ENCODE measurements at places on chromosomes 3 and 15. TPM values are rescaled to one million over a fixed set of nuclear protein-coding genes. Genes with fewer than 3 reads are reported as not detected.

DNA sequence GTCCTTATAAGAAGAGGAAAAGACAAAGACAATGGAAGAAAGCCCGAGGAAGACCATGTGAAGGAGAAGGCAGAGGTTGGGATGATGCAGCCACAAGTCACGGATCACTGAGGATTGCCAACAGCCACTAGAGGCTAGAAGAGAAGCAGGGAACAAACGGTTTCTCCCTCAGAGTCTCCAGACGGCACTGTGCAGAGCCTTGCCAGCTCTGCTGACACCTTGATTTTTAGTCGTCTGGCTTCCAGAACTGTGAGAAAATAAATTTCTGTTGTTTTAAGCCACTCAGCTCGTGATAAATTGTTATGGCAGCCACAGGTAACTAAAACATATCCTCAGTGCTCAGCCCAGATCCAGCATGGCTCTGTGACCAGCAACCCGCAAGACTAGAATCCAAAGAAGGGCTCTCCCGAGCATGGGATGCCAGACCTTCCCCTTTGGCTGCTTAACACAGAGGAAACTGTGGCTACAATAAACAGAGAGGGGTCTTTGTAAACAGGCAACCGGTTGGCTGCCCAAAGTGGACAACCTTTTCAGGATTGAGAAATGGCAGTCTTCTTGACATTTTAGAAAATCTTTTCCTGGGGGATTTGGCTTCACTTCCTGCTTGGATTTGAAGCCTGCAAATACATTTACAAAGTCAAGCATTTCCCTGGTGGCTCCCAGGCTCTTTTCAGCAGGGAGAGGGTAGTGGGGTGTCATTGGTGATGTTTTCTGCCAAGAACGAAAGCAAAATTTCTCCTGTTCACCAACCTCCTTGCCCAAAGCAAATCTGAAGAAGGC, 88.7 kb upstream of the ADPGK start:
- H3K36me3 ChIP-seq, result no peaks in the 10 kb centered on the region
- H3K27me3 ChIP-seq, result peaks cover 15% of the 10 kb centered on the region
- no peak for DNase-seq
- no peaks in the 10 kb centered on the region for H3K4me1 ChIP-seq
- H3K27ac ChIP-seq, result no peak overlapping the region

- no peaks in the 10 kb centered on the region for H3K27me3 ChIP-seq
- peaks cover 20% of the 10 kb centered on the region for H3K4me1 ChIP-seq
- no peak for DNase-seq
- peaks cover 3% of the 10 kb centered on the region for H3K36me3 ChIP-seq
- peak overlapping the region; percentile 33 for H3K4me3 ChIP-seq
- no peak overlapping the region for H3K27ac ChIP-seq
Observed at GRCh38 chr3:107633327-107634098, 110.8 kb downstream of the BBX start.

GRCh38 chr3:79427081-79427480, 340.7 kb downstream of the ROBO1 start:
- no peaks in the 10 kb centered on the region for H3K27me3 ChIP-seq
- H3K4me1 ChIP-seq, result no peaks in the 10 kb centered on the region
- DNase-seq, result no peak
- no peak overlapping the region for H3K4me3 ChIP-seq
- no peaks in the 10 kb centered on the region for H3K36me3 ChIP-seq
- no peak overlapping the region for H3K27ac ChIP-seq

DNA sequence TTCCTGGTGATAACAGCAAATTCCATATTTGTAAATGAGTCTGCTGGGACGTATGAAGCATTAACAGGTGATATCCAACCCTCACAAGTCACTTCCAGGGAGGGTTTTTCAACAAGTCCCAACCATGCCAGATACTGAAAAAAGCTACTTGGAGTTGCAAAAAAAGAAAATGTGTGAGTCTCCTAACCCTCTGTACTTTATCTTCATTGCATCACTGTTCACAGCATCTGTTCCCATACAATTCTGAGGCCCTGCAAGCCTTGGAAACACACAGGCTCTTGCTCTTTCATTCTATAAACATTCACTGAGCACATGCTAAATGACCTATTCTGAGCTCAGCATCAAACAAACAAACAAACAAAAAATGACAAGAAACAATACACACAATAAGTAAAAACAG, 120.8 kb downstream of the RFTN1 start:
- peaks cover 17% of the 10 kb centered on the region for H3K4me1 ChIP-seq
- H3K27ac ChIP-seq, result peak overlapping the region; percentile 31
- no peak overlapping the region for H3K4me3 ChIP-seq

- H3K36me3 ChIP-seq, result no peaks in the 10 kb centered on the region
- no peak overlapping the region for H3K27ac ChIP-seq
- DNase-seq, result no peak
- H3K4me3 ChIP-seq, result no peak overlapping the region
Observed at GRCh38 chr3:42732829-42733459, 30.3 kb upstream of the HHATL start.

DNA sequence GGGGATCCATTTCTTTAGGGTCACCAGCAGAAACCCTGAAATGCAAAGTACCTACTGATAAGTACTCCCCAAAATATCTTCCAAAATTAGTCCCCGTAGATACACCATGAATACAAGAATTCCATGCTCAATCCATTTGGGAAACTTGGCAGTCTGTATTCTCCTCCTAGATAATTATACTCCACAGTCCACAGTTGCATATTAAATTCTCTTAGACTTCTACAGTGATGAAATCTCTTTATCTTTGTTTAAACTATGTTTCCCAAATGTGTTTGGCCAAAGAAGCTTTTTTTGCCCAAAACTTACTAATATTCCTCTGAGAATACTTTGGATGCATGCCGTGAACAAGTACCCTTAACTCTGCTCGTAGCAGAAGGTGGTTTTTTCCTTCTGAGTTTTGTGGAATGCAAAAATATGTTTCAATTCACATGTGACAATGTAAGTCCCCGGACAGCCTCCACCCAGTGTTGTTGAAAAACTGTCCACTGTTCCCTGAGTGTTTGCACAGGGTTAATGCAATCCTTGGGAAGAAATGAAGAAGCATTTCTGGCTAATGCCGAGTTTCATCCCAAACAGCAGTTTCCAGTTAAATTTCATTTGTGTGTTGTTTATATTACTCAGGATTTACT, 126.7 kb downstream of the ARNT2 start:
- peaks cover 4% of the 10 kb centered on the region for H3K27me3 ChIP-seq
- no peak overlapping the region for H3K27ac ChIP-seq
- no peak for DNase-seq
- H3K36me3 ChIP-seq, result no peaks in the 10 kb centered on the region
- no peak overlapping the region for H3K4me3 ChIP-seq
- no peaks in the 10 kb centered on the region for H3K4me1 ChIP-seq

GRCh38 chr3:7397097-7397496, 536.2 kb downstream of the GRM7 start:
- H3K4me3 ChIP-seq, result no peak overlapping the region
- no peaks in the 10 kb centered on the region for H3K4me1 ChIP-seq
- DNase-seq, result no peak
- no peaks in the 10 kb centered on the region for H3K36me3 ChIP-seq
- no peaks in the 10 kb centered on the region for H3K27me3 ChIP-seq

DNA sequence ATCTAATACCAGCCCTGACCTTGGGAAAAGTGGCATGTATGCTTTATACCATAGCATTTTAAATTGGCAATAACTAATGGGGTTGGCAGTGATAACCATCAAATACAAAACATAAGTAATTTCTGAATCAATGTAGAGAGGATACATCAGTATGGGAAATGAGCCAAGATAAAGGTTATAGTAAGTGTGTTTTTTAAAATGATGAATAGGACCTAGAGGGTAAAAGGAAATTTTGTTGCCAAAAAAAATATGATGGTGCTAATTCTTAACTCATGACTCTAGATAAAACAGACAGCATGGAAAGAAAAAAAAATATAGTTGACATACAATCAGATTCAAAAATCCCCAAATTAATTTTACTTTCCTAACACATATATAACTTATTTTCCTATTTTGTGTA, 75.4 kb upstream of the ROBO1 start:
- no peaks in the 10 kb centered on the region for H3K27me3 ChIP-seq
- no peaks in the 10 kb centered on the region for H3K36me3 ChIP-seq
- H3K4me3 ChIP-seq, result no peak overlapping the region
- no peak for DNase-seq

GRCh38 chr3:139534992-139535879, 4.3 kb downstream of the RBP1 start:
- H3K27ac ChIP-seq, result no peak overlapping the region
- H3K27me3 ChIP-seq, result peaks cover 24% of the 10 kb centered on the region
- H3K4me3 ChIP-seq, result no peak overlapping the region
- DNase-seq, result no peak
- H3K36me3 ChIP-seq, result no peaks in the 10 kb centered on the region
- H3K4me1 ChIP-seq, result peaks cover 17% of the 10 kb centered on the region

DNA sequence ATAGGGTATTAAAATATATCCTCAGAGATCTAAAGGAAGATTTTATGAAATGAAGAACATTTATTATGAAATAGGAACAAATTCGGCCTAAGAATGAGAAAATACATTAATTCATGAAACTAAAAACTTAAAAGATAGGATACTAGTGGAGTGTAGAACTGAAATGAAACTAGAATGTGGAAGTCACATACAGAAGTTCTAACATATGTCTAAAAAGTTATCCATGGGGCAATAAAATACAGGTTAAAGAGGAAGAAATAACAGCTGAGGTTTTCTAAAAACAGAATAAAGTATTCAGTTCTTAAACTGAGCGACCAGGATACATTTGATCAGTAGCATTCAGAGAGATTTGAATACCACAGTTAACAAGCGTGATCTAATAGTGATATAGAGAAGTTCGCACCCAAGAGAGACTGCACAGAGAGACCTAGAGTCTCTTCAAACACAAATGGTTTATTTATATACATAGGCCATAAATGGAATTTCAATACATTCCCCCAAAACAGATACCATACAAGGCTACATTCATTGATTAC, 85.9 kb downstream of the FEZF2 start:
- no peak overlapping the region for H3K4me3 ChIP-seq
- H3K27ac ChIP-seq, result no peak overlapping the region
- no peaks in the 10 kb centered on the region for H3K27me3 ChIP-seq
- H3K36me3 ChIP-seq, result no peaks in the 10 kb centered on the region

DNA sequence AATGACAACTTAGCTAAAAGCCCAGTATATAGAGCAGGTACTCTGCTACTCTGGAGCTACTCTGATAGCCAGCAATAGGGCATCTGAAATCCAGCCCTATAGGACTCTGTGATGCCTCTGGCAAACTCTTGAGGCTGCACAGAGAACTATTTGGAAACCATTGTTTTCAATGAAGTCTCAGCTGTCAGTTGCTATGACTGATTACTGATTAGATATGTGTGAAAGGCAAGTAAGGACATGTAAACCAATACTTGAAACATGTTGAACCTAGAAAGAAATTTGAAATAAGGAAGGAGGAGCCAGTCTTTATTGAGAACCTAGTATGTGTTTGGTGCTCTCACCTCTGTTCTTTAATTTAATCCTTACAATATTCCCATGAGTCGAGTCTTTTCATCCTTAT, 40.2 kb upstream of the CRTC3 start:
- peaks cover 57% of the 10 kb centered on the region for H3K36me3 ChIP-seq
- no peaks in the 10 kb centered on the region for H3K27me3 ChIP-seq
- H3K4me3 ChIP-seq, result no peak overlapping the region
- peaks cover 15% of the 10 kb centered on the region for H3K4me1 ChIP-seq

GRCh38 chr15:90685591-90686434, 31.3 kb upstream of the BLM start:
- no peak for DNase-seq
- peaks cover 16% of the 10 kb centered on the region for H3K36me3 ChIP-seq
- peak overlapping the region; percentile 69 for H3K4me3 ChIP-seq
- H3K27me3 ChIP-seq, result no peaks in the 10 kb centered on the region
- peaks cover 36% of the 10 kb centered on the region for H3K4me1 ChIP-seq

The DPPA2 gene
- total RNA-seq, result not detected

The NANOGP8 gene
- not detected for total RNA-seq

The TM4SF4 gene
- total RNA-seq, result not detected

The TNFAIP8L3 gene
- 0.20 TPM for total RNA-seq
